Tracheal epithelial cell (primary cell): ENCODE measurements at places on chromosomes 3 and 15. TPM values are rescaled to one million over a fixed set of nuclear protein-coding genes. Genes with fewer than 3 reads are reported as not detected.

HACD3 gene
- 85.0 and 102 TPM in 2 replicates for total RNA-seq

BOC gene
- total RNA-seq = 0.43 and 0.72 TPM in 2 replicates

TMEM207 gene
- total RNA-seq = not detected in 2 replicates

HTR3E gene
- not detected in 2 replicates for total RNA-seq

GOLGA6A gene
- not detected in 2 replicates for total RNA-seq

BDH1 gene
- total RNA-seq = 15.7 and 16.0 TPM in 2 replicates

MYH15 gene
- total RNA-seq = under 0.01 and 0.21 TPM in 2 replicates

DAPK2 gene
- 1.3 and 1.7 TPM in 2 replicates for total RNA-seq

GOLGA8H gene
- total RNA-seq = not detected in 2 replicates

RTP3 gene
- total RNA-seq = not detected in 2 replicates

PLA2G4F gene
- total RNA-seq = 3.9 and 17.1 TPM in 2 replicates

PRRT3 gene
- total RNA-seq = 0.72 and 1.7 TPM in 2 replicates

TERC gene
- 807 and 1,776 TPM in 2 replicates for total RNA-seq

CAPN3 gene
- 0.43 and 5.5 TPM in 2 replicates for total RNA-seq

IDH3A gene
- 38.8 and 41.3 TPM in 2 replicates for total RNA-seq

FETUB gene
- not detected in 2 replicates for total RNA-seq

PPARG gene
- 9.6 and 17.7 TPM in 2 replicates for total RNA-seq

SGO1 gene
- total RNA-seq = 0.21 and 0.72 TPM in 2 replicates

CILP gene
- under 0.01 TPM in 1 of 2 replicates, not detected in the other for total RNA-seq

CMTM8 gene
- 1.7 TPM in 2 replicates for total RNA-seq
